ENCODE measurements at places on chromosomes 6 and 20.

GRCh38 chr6:49517919-49518318, 18.2 kb downstream of the GLYATL3 start:
- no peak for DNase-seq

GRCh38 chr6:146543940-146544615, 445 bp downstream of the RAB32 start:
- no peak for DNase-seq

DNA sequence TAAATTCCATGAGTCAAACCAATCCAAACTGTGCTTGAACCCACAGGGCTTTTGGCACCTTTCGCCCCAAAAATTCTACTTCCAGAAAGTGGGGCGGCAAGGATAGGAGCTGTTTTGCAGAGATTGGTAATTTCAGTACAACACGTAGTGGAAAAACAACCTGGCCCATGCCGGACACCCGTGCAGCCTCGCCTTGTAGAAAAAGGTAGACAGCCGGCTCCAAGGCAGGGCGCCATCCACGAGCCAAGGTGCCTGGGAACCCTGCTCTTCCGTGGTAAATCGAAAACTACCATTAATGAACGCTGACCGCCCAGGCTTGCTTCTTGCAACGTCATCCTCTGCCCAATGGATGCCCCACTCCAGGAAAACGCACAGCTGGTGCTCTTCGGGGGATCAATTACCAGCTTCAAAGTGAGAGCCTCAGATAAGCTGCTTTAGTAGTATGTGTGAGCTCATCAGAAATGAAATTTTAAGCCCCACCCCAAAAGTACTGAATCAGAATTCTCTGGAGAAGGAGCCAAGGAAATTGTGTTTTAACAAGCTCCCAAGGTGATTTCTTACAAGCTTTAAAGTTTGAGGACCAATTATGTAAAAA, 1.8 kb downstream of the OOEP start:
- peak; percentile 46 for DNase-seq

DNA sequence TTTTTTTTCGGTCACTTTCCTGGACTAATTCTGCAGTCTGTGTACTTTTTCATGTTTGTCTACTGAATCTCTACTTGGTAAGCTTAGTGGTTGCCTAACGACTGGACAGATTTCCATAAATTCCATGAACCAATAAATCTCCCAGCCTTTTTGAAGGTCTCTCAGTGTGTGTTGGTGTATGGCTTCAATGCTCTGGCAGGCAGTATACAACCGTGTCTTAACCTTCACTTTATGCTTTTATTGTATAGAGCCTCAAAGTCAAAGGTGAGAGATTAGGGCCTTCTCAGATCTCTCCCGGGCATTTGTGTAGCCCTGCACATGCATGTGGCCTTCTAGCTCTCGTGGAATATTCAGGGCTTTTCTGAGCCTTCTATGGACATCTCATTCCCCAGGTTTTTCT, 14.3 kb upstream of the CMTR1 start:
- DNase-seq = no peak

DNA sequence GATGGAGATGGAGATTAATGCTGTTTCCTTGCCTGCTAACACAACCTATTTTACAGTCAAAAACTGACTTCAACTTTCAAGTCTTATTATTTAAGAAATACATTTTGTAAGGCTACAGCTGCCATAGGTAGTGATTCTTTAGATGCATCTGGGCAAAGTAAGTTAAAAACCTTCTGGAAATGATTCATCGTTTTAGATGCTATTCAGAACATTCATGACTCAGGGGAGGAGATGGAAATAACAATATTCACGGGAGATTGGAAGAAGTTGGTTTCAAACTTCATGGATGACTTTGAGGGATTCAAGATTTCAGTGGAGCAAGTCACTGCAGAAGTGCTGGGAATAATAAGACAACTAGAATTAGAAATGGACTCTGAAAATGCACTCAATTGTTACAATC, 174.9 kb upstream of the GGTLC1 start:
- DNase-seq = no peak

DNA sequence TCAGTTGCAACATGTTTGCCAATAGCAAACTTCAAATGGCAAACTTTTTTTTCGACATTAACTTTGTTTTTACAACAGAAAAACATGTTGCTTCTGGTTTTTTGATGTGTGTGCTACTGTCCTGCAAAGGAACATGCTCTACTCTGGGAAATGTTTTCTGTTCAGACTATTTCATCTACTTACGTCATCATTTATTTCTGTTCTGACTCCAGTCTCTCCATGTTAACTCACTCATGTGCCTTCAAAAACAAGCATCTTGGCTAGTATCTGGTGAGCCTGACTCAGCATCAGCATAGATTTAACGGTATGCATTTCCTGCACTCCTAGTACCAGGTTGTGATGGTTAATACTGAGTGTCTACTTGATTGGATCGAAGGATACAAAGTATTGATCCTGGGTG, 36.1 kb upstream of the MAP7 start:
- no peak for DNase-seq

DNA sequence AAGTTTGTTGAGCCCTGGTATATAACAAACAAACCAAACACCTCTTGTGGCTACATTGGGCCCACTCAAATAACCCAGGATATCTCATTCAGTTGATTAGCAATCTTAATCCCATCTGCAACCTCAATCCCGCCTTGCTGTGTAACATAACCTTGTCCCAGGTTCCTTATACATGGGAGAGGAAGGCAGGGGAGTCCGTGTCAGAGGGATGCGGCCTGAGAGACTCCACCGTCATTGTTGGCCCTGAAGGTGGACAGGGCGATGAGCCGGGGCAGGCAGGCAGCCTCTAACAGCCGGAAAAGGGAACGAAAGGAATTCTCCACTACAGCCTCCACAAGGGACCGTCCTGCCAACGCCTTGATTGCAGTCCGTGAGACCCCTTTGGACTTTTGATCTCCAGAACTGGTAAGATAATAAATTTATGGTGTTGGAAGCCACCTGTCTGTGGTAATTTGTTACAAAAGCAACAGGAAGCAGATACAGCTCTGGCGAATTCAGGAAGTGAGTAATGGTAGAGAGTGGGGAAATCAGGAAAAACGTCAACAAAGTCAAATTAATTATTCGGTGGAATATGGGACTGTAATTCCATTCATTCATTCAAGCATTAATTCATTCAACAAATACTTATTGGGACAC, 124.5 kb upstream of the SALL4 start:
- DNase-seq = no peak

DNA sequence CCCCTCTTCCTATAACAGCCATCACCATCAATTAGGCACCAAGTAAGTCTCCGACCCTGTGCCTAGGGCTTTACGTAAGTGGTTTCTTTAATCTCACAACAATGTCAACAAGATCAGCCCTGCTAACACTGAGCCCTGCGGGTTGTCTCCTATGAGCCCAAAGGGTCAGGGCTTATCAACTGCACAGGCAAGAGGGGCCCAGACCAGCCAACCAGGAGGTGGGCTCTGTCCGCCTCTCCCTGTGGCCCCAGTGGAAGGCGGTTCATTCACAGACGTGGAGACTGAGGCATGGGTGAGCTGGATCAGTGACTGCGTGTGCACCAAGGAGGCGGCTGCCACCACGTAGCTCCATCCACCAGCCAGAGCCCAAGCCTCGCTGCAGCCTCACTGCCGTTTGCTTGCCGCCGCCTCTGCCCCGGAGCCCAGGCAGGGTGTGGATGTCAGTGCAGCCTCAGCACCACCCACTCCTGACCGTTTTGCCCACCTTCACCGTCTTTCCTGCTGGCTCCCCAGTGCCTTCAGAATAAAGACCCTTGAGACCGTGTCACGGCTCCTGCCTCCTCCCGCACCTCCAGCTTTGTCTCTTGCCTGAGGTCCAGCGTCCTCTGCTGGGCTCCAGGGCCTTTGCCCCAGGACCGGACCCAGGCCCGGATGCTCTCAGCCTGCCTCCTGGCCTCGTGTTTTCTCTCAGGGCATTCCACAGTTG, 78.7 kb downstream of the DLL1 start:
- no peak for DNase-seq

GRCh38 chr20:49631061-49631716, 63.3 kb upstream of the PTGIS start:
- DNase-seq = no peak

- no peak for DNase-seq
Observed at GRCh38 chr20:9114709-9115108, 45.8 kb downstream of the PLCB4 start.

- no peak for DNase-seq
Observed at GRCh38 chr20:3686421-3686820, 4.6 kb upstream of the ADAM33 start.

DNA sequence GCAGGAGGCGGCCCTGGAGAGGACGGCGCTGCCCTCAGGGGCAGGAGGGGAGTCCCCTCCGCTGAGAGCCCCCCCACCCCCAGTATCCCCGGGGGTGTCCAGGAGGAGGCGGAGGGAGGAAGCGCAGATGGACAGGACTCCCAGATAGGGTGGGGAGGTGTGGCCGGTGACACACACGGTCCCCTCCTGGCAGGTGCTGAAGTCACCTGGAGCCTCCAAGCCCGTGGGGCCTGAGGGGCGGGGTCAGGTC, 1.4 kb downstream of the STMN3 start:
- no peak for DNase-seq

DNA sequence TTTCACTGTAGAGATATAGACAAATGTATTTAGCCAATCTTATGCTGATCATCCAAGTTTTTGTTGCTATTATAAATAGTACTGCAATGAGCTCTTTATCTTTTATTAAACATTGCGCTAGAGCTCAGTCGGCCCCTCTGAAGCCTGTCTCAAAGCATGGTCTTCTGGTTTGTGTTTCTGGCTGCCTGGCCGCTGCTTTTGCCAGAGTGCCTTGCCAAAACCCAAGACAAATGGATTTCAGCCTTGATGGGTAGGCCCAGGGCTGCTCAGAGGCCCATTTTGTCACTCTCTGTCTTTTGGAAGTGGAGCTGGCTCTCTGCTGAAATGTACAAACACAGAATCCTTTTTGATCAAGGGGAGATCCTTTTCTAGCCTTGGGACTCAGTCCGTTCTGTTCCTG, 102.9 kb upstream of the KCNG1 start:
- no peak for DNase-seq

- DNase-seq = no peak
Observed at GRCh38 chr6:37173493-37174195, 3.7 kb downstream of the PIM1 start.

GRCh38 chr6:87807475-87807874, 105.4 kb upstream of the AKIRIN2 start:
- no peak for DNase-seq

DNA sequence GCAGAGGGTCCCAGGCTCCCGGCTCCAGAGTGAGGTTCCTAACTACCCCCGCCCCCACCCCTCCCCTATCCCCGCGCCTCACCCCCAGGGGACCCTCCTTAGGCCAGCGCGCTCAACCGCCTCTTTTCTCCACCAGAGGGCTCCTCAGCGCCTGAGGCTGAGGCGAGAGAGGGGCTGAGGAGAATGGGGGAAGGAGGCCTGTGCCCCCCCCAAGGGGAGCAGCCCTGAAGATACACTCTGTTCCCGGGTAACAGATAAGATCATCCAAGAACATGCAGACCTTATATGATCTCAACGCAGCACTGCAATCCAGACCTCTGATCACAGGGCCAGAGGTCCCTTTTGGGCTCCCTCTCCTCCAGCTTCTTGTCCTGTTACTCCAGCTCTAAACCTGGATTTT, 43.3 kb upstream of the MRPS10 start:
- DNase-seq = peak; percentile 71

- DNase-seq = no peak
Observed at GRCh38 chr6:141451181-141451510, 681.6 kb upstream of the GJE1 start.

GRCh38 chr6:156773935-156774852, 3.0 kb upstream of the ARID1B start:
- DNase-seq = no peak

DNA sequence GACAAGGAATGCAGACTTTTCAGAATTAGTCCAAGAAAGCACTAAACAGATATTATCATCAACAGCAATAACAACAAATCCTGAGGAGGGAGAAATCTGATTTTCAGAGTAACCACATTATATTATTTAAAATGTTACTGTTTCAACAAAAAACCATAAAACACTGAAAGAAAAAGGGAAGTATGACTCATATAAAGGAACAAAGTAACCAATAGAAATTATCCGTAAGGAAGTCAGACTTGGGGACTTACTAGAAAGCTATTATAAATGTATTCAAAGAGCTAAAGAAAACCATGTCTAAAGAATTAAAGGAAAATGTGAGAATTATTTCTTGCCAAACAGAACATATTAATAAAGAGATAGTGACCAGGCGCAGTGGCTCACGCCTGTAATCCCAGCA, 98.1 kb downstream of the MYLK4 start:
- no peak for DNase-seq

DNA sequence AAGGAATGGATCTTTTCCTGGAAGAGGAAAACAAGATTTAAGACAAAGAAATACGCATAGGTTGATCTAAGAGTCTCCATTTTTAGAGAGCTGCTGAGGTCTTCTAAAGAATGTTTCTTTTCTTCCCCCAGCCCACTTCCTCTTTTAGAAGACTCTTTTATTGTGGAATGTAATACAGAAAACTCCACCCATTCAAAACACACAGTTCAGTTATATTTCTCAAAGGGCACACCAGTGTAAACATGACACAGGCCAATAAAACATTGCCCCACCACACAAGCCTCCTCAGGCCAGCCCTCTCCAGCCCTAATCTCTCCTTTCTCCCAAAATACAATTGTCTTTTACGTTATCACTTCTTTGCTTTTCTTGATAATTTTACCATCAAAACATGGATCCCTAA, 42.8 kb downstream of the SLC35B3 start:
- no peak for DNase-seq

GRCh38 chr6:124661097-124661661, 301.1 kb upstream of the RNF217 start:
- DNase-seq = no peak

DNA sequence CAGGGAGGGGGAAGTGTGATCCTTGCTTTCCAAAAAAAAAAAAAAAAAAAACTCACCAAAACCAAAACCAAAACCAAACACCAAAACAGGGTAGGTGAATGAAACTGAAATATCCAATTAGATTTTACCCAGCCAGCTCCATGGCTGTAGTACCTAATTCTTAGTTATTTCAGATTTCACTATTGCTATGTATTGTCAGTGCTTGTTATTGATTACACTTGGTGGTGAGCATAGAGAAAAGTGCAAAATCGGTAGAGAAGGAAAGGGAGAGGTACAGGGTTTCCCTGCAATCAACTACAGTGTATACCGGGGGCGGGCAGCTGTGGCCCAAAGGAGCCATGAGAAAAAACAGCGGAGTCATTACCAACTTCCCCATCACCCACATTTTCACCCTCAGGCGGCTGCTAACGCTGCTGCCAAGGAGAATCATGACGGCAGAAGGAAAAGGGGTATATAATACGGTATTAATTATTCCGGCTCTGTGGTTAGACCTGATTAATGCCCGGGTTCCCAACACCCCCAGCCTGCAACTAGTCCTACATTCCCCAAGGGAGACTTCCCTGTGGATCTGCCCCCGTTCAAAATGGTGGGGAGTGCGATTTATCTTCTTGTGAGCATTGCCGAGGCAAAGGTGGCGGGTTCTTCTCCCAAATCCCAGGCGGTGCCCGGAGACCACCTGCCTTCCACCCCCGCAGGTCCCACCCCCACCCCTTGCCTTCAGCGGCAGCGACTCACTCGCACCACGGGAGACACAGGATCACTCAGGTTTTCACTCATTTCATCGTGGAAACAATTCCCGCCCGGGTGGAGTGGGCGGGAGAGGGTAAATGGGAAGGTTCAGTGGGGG, at the start of gene C6orf62:
Gene C6orf62, minus strand, starts transcription at position 30 of the 847 bp plus-strand sequence. CDS start 486 bp downstream, outside the sequence.
- DNase-seq = no peak

Measured in D721Med (cell line).